HCEC 1CT (cell line): ENCODE measurements at places on chromosomes 1 and 21.

GRCh38 chr1:158246650-158247049 lies 7.6 kb upstream of the CD1A start:
- DNase-seq: no peak

DNA sequence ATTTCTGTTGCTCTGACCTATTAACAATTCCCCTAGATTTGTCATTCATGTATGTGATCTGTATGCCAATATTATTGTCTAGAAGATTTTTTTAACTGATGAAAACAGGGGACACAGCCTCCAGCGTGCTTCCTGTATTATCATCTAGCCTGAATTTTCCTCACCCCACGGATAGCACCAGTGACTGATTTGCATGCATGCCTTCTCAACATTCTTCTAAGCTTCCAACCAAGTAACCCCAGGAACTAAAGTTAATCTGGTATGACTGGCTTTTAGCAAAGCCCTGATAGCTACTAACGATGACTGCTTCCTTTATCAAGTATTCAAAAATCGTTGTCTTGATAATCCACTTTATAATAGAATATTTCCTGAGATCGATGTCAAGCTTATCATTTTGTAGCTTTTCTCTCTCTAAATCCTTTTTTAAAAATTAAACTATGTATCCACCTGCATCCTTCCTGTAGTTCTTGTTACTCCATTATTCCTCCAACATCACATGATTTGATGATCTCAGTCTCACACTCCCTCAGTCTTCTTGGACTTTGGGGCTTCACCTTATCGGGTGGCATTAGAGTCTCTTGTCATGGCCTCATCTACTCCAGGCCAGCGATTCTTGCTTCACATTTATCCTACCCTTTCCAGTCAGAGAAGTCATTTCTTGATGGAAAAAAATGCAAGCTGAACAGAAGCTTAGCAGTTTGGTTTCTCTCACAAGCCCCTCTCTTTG lies 19.0 kb downstream of the BCAR3 start:
- peak; percentile 30 for DNase-seq

- DNase-seq: no peak
These were observed 27.8 kb upstream of the PHGDH start for GRCh38 chr1:119683893-119684292.

GRCh38 chr1:20492751-20493150 lies 6.7 kb upstream of the CAMK2N1 start:
- no peak for DNase-seq

GRCh38 chr1:25615563-25616094 lies 962 bp upstream of the MAN1C1 start:
- DNase-seq: no peak

DNA sequence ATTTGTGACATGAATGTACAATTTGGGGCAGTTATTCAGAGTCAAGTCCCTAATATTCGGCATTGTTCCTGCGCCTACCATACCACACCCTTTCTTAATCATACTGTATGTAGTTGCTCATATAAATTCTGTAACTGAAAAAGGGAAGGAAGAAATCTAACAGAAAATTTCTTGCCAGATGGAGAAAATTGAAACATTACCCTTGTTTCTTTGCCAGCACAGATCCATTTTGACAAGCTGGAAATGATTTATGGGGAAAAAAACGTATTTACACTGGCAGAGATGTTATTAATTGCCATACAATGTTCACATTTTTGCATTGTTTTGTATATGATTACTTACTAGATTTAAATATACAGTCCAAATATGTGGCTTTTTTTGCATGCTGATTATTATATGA lies 363.8 kb upstream of the PKN2 start:
- DNase-seq: no peak

- no peak for DNase-seq
These were observed 15.4 kb downstream of the CD247 start for GRCh38 chr1:167502719-167503462.

DNA sequence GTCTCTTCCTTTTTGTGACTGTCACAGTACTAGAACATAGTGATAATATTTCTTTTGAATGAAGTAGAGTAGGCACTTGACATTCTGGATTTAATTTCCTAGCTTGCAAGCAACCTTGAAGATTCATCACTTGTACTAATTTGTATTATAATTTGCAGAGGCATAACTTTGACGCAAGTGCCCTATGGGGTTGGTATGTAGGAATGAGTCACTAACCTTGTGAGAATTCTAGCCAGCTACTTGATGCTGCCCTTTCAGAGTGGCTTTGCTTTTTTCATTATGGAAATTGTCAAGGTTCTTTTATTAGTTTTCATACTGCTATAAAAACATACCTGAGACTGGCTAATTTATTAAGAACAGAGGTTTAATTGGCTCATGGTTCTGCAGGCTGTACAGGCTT lies 13.7 kb upstream of the DPH5 start:
- no peak for DNase-seq

- no peak for DNase-seq
These were observed 10.8 kb upstream of the MYOC start for GRCh38 chr1:171663036-171663853.
